Activated B cell treated with CpG ODN at 0.5 μM for 24 hours (primary cell): ENCODE measurements at places on chromosomes 7 and 10.

DNA sequence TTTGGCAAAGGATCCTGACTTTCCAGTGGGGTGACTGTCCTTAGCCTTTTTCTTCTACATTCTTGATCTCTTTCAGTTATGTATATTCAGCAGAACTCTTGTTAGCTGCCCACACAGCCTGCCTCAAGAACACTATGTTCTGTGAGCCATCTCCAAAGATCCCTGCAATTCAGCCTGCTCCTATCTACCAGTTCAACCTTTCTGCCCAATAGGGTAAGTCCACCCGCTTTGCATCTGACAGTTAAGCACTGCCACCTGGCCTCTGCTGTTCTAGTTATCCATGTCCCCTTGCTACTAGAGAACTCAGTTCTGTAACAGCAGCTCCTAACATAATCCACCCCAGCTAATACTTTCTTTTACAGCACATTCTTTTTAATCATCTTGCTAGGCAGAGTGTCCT lies 13.5 kb downstream of the OR9A2 start:
- no peak for DNase-seq

- no peak for DNase-seq
Observed at GRCh38 chr10:105017116-105017515, 376.0 kb downstream of the SORCS3 start.

GRCh38 chr10:123891144-123892071 lies at the start of gene CPXM2:
CPXM2 (minus strand) TSS chr10:123891807; CDS start chr10:123891659, 148 bp downstream.
- no peak for DNase-seq

DNA sequence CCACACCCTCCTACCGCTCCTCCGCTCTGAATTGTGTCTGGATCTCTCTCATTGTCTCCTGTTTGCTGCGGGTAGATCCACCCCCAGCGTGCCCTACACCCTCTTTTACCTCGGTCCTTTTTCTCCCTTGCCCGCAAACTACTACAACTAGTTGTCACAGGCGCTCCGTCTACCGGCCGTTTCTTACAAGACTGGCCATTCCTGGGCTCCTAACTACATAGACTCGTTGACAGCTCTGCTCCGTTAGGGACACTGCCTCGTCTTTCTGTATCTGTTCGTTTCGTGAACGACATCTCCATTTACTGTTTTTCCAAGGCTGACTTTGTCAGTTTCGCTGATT lies 786 bp downstream of the TAF3 start:
- no peak for DNase-seq

GRCh38 chr7:150323682-150324372 lies 482 bp upstream of the ACTR3C start:
- no peak for DNase-seq

DNA sequence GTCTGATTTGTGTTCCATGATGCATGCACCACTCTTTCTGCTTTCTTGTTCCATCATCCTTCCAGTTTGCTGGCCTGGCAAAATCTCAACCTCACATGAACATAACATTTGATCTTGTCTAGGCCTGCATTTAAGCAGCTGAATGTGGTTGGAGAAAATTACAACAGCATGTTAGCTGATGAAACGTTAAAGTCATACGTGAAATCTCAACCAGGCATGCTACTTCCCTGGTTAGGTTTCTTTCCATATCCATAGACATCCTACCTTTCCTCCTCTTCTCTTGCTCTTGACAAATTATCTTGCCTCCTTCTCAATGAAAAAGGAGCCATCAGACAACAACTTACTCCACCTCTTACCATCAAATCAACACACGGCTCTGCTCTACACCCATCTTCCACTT lies 153.6 kb downstream of the C1GALT1 start:
- DNase-seq = no peak

GRCh38 chr7:140909476-140910161 lies 15.1 kb downstream of the BRAF start:
- no peak for DNase-seq

GRCh38 chr10:124152139-124153022 lies 59.0 kb upstream of the CHST15 start:
- no peak for DNase-seq

DNA sequence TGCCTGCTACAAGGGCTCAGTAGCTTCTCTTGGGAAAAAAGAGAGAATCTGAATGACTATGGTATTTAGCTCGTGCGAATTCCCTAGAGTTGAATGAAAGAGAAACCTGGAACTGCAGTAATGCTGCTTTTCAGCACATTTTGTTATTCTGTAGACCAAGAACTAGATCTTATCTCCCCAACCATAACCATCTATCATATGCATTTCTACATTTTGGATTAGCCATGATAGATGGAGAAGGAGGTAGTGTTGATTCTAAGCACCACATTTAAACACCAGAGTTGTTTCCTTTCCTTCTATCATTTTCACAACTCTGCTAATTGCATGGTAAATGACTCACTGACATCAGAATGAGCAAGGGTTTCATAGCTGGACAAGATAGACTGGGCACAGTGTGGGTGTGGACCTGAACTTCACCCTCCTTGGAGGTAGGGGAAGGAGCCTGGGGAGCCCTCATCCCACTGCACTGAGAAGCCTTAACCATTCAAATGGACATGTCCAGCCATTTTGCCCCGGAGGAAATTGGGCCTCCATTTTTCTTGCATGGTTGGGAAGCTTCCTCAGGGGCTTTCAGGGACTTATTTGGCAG lies 55.3 kb upstream of the BMPER start:
- no peak for DNase-seq

- peak; percentile 15 for DNase-seq
Observed at GRCh38 chr10:46551701-46552525, 4.5 kb downstream of the GPRIN2 start.

GRCh38 chr7:24778543-24779282 lies 21.4 kb upstream of the GSDME start:
- no peak for DNase-seq
